ENCODE measurements at places on chromosomes 6 and 20. TPM values are rescaled to one million over a fixed set of nuclear protein-coding genes. Genes with fewer than 3 reads are reported as not detected.

Gene BPI
- polyA plus RNA-seq: not detected

Gene SLC12A5
- not detected for polyA plus RNA-seq

- no peak for DNase-seq
Observed at GRCh38 chr6:170152124-170152926, 138.6 kb downstream of the DLL1 start.

GRCh38 chr6:1412901-1413300 is 23.5 kb downstream of the FOXF2 start:
- DNase-seq: no peak
